ENCODE measurements at places on chromosomes 2 and 18.

DNA sequence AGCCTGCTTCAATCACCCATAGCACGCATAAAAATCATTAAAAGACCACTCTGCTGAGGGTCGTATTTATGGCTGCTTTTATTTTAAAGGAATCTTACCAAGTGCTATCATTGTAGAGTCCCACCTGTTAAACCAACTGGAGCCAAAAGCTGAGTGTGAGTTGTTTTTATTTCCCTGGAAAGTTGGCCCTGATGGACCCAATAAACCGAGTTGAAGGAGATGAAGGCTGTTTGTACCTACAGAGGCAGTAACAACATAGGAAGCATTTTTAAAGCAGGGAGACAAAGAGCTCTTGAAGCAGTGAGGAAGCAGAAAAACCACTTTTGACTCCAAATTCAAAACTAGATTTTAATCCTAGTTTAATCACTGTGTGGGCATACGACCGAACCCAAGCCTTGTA, 6.4 kb downstream of the MBOAT2 start:
- no peak overlapping the region for H3K27ac ChIP-seq
- H3K36me3 ChIP-seq: no peaks in the 10 kb centered on the region
- DNase-seq: no peak
- no peaks in the 10 kb centered on the region for H3K27me3 ChIP-seq
- no peak overlapping the region for H3K4me3 ChIP-seq

DNA sequence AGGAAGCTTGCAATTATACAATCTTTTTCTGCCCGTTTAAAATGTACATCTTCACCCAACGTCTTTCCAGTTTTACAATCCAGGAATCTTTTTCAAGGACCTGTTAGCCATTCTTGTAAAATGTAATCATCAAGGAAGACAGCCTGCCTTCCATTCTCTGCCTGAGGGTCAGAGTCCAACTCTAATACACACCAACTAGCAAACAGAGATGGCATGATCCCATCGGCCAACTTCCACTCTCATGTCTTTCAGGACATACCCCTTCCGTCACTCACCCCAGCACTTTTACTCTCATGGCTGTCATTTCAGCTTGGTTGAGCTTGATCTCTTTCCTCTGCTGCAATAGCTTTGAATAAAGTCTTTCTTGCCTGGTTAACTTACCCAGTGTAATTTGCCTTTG, 172.5 kb upstream of the NETO1 start:
- no peak for DNase-seq
- no peaks in the 10 kb centered on the region for H3K27me3 ChIP-seq
- no peak overlapping the region for H3K27ac ChIP-seq
- H3K4me1 ChIP-seq: no peaks in the 10 kb centered on the region
- no peaks in the 10 kb centered on the region for H3K36me3 ChIP-seq

- H3K27ac ChIP-seq: no peak overlapping the region
- H3K27me3 ChIP-seq: no peaks in the 10 kb centered on the region
- no peak for DNase-seq
- H3K4me1 ChIP-seq: no peaks in the 10 kb centered on the region
- H3K36me3 ChIP-seq: no peaks in the 10 kb centered on the region
- H3K4me3 ChIP-seq: no peak overlapping the region
Measured at GRCh38 chr2:236816197-236817170, 246.9 kb downstream of the ACKR3 start.

DNA sequence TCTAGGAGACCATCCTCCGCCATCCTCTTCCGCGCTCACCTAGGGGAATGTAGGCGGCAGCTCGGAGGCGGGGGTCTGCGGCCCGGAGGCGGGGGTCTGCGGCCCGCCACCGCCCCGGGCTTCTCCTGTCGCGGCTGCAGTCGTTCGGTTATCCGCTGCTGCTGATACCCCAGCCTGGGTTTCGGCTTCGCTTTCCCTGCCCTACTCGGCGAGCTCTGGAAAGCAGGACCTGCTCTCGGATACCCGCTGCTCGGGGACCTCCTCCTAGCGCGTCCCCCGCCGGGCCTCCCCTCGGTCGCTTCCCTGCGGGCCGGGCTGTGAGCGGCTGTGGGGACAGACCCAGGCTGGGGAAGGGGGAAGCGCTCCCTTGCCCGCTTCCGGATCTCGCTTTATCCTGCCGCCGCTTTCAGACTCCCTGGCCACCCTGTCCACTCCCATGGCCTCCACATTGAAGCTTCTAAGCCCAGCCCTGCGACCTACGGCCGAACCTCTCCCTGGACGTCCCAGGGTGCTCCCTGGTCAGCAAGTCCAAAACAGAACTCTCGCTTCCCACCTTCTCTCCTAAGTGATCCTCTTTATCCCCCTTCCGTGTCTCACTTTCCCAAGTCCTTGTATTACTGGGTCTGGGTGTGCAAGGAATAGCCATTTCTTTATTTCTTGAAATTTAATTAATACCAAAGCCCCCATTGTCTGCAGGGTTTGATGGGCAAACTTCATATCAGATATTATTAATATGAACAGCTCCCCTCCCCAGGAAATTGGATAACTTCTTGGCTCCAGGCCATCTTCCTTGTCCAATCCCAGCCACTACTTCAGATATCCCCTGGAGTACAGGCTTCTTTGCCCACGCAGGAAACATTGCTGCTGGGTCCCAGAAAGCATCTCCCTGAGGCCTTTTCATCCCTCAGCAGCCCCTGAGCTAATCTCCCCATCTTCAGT, 769 bp downstream of the FKBP1B start:
- peaks cover 17% of the 10 kb centered on the region for H3K4me1 ChIP-seq
- H3K27me3 ChIP-seq: no peaks in the 10 kb centered on the region
- peak overlapping the region; percentile 78 for H3K4me3 ChIP-seq
- no peaks in the 10 kb centered on the region for H3K36me3 ChIP-seq
- peak; percentile 70 for DNase-seq
- no peak overlapping the region for H3K27ac ChIP-seq

DNA sequence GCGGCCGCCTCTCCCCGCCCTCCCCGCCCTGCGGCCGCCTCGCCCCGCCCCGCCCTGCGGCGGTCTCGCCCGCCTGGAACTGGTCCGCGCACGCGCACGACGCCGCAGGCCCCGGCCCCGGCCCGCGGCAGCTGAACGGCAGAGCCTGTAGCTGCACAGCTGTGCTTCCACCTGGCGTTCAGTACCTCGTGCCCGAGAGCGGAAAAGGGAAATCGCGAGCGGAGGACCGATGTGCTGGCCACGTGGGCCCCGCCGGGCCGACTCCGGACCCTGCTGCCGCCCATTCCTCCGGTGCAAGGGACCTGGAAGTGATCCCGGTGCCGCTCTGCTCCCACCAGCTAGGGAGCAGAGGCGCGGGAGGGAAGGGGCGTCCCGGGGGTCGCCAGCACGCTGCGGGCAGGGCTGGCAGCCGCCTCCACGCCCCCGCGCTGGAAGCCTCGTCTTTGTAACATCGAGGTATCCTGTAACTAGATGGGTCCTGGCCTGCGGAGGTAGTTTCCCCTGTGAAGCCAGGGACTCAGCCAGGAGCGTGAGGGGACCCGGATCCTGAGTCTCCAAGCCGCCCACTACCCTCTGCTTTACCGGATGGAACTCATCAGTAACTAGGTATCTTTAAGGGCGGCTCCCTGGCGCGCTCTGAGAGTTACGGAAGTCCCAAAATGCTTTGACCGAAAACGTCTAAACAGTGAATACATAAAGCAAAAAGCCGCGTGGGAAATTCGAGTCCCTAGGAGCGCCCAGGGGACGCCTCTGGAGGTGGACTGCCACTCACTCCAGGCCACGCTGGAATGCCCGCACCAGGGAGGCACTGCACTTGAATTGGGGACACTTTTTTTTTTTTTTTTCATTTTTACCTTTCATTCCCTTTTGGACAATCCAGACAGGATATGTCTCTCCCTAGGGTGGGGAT, 704 bp upstream of the ODC1 start:
- H3K27ac ChIP-seq: peak overlapping the region; percentile 88
- peaks cover 38% of the 10 kb centered on the region for H3K4me1 ChIP-seq
- H3K27me3 ChIP-seq: no peaks in the 10 kb centered on the region
- DNase-seq: peak; percentile 96

GRCh38 chr2:181131584-181131983, 151.2 kb downstream of the UBE2E3 start:
- H3K27ac ChIP-seq: no peak overlapping the region
- no peak overlapping the region for H3K4me3 ChIP-seq
- H3K4me1 ChIP-seq: no peaks in the 10 kb centered on the region
- H3K36me3 ChIP-seq: no peaks in the 10 kb centered on the region
- DNase-seq: no peak

DNA sequence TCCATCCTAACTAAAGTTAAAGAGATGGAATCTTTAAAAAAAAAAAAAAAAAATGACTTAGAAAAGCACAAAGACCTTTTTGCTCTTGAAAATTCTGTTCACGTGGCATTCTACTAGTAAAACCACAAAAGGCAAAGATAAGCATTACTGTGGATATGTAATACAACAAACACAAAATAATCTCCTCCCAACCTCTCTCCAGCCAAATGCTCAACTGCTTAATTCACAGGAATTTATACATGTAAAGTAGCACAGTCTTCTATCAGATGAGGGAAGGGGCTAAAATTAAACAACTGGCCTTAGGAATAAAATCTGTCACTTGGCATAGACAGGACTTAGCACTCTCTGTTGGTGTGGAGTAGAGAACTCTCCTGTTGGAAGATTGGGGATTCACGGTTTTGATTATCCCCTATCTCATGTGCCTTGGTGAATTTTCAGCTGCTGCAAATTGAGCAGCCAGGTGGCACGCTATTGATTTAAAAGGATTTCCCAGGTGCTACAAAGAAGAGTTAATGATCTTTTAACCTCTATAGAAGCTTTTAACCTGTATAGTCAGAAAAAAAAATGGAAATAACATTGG, 57.4 kb downstream of the ATIC start:
- H3K4me3 ChIP-seq: no peak overlapping the region
- H3K27ac ChIP-seq: no peak overlapping the region
- H3K36me3 ChIP-seq: peaks cover 72% of the 10 kb centered on the region
- H3K4me1 ChIP-seq: no peaks in the 10 kb centered on the region
- DNase-seq: no peak

GRCh38 chr18:32383050-32383819, 87.4 kb downstream of the GAREM1 start:
- DNase-seq: no peak
- H3K27ac ChIP-seq: peak overlapping the region; percentile 30
- H3K4me1 ChIP-seq: peaks cover 4% of the 10 kb centered on the region
- no peaks in the 10 kb centered on the region for H3K27me3 ChIP-seq
- no peaks in the 10 kb centered on the region for H3K36me3 ChIP-seq

- no peaks in the 10 kb centered on the region for H3K27me3 ChIP-seq
- no peak overlapping the region for H3K4me3 ChIP-seq
- H3K27ac ChIP-seq: no peak overlapping the region
- DNase-seq: no peak
- H3K4me1 ChIP-seq: no peaks in the 10 kb centered on the region
Measured at GRCh38 chr2:6068429-6068828, 376.2 kb downstream of the SOX11 start.

DNA sequence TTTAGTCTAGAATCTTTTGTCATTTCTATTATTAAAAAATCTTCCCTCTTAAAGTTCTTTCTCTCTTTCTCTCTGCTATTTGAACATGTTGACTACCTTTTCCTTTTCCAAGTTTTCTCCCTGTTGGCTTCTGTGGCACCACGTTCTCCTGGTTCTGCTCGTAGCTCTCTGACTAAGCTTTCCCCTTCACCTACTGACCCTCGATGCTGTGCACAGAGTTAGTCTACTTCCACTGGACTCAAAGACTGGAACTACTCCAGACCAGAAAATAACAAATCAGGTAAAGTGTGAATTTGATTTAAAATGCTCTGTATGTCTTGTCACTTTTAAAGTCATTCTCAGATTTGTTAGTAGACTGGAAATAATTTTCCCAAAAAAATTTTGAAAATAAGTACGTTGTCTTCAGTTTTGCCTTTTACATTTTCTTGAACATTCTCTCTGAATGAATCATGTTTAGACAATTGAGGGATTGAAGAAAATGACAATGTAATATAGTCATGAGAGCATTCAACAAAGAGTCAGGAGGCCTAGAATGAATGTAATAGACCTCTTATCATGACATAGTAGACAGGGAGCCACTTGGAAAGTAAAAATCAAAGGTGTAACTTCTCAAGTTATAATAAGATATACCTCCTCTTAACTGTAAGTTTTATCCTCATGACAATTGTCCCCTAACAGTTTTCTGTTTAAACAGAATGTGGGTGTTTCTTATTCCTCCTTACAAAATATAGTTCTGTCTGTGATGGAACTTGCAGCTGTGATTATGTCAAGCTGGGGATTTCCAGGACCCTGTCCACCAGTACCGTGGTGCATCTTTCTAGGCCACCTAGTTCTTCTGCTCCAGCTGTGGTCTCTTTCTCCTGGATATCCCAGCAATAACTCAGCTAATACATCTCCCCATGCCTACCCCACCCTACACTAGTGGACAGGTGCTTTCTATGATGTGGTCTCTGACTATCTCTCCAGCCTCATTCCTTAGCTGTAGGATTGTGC, 25.5 kb downstream of the ITPRID2 start:
- H3K4me3 ChIP-seq: no peak overlapping the region
- no peaks in the 10 kb centered on the region for H3K27me3 ChIP-seq
- H3K4me1 ChIP-seq: no peaks in the 10 kb centered on the region
- H3K36me3 ChIP-seq: peaks cover 99% of the 10 kb centered on the region
- DNase-seq: no peak
- H3K27ac ChIP-seq: no peak overlapping the region

DNA sequence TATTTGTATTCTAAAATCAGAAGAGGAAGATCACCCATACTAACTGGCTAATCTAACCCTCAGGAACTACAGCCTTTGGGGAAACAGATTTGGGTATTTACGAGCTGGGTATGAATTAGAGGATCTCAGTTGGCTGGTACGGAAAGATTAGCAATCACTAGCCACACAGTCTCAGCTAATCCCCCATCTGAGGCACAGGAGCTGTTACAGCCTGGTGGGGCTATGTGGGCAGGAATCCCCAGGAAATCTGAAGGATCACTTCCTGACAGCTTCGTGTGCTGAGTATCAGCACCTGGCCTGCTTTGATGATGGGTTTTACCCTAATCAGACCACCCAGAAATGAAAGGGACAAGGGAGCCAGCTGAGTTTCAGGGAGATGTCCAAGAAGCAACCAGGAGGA, 206.3 kb downstream of the AFF3 start:
- H3K36me3 ChIP-seq: no peaks in the 10 kb centered on the region
- H3K27ac ChIP-seq: no peak overlapping the region
- no peaks in the 10 kb centered on the region for H3K4me1 ChIP-seq
- no peak overlapping the region for H3K4me3 ChIP-seq

DNA sequence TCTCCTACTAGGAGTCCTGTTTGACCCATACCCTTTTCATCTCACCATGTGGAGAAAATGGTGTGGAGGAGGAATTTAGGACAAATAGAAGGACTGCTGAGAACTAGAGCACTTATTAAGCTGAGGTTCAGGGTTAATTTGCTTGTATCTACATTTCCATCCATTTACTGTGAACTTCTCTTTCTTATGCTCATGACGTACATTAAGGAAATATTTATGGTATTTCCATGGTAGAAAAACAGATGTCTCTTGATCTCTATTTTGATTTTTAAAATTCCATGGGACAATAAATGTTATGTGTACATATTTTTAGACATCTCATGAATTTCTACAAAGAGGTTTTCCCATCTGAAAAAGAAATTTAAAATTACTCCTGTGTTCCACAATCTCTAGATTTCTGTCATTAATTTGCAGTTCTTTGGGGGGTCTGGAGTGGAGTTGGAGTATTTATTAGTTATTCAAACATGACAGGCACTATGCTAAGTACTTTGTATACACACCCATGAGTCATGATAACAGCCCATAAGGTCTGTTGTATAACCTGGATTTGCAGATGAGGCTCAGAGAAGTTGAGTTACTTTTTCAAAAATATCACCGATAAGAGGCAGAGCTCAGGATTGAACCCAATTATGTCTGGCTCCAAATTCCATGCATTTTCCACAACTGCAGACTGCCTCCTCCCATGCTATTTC, 112.6 kb downstream of the COPS8 start:
- no peaks in the 10 kb centered on the region for H3K36me3 ChIP-seq
- H3K27me3 ChIP-seq: no peaks in the 10 kb centered on the region
- H3K4me3 ChIP-seq: no peak overlapping the region
- H3K4me1 ChIP-seq: no peaks in the 10 kb centered on the region
- no peak overlapping the region for H3K27ac ChIP-seq

All from upper lobe of right lung (tissue), 1 donor.